ENCODE measurements at places on chromosomes 3 and 15.

- DNase-seq: no peak
These were observed 232.1 kb upstream of the CDIN1 start for GRCh38 chr15:36347272-36347858.

DNA sequence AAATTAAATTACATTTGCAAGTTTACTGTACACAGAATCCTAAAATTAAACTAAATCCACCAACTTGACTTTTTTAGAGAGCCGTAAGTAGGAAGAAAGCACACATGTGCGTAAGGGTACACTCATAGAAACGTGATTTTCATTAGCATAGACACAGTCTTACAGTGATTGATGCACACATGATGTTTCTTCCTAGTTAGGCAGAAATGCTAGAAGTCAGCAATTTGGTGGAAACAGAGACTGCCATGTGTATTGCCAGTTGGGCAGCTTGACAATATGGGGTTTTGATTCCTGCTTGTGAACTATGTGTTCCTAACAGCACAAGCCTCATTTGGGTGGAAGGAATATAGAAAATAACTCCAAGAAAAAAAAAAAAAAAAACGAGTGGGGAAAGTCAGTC, 878.5 kb downstream of the ROBO1 start:
- no peak for DNase-seq

DNA sequence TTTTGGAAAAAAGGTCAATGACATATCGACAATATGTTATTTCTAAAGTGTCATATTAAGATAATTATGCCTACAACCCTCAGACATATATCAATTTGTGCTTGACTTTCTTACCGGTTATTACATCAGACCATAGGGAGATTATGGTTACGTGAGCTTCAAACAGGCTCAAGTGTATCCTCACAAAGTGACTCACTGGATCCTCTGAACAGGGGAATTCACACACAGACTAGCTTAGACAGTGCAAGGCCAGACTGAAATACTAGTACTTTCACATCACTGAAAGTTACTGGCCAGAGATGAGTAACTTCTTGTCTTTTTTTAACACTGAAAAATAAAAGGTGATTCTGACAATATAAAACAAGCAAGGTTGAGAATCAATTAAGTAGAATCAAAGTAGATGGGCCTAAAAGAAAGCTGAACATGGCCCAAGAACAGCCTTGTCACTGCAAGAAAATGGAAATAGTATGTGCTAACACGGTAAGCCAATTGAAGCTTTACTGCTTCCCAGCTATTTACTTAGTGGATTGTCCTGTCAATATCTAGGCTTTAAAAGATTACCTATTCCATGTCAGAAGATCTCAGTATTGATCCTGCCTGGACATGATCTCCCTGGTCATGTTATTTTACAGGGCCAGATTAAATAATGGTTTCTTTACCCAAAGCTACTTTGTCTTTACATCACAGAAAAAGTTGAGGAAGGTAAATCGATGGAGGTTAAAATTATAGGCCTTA, 848.6 kb downstream of the ROBO1 start:
- DNase-seq: no peak

DNA sequence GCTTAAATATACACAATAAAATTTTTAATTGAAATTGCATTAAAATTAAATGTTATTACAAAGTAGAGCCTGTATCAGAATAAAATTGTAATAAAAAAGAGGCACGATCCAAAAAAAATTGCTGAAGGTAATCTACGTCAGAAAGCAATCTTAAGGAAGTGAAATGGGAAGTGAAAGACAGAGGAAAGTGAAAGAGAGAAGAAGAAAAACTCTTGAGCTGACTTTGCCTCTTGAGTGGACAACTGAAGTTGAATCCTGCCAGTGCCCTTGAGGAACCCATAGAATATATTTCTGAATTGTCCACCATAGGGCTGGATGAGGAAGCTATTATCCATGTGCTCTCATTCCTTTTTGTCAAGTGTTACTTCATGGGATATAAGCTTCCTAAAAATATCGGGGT, 285.1 kb upstream of the STAC start:
- DNase-seq: no peak

DNA sequence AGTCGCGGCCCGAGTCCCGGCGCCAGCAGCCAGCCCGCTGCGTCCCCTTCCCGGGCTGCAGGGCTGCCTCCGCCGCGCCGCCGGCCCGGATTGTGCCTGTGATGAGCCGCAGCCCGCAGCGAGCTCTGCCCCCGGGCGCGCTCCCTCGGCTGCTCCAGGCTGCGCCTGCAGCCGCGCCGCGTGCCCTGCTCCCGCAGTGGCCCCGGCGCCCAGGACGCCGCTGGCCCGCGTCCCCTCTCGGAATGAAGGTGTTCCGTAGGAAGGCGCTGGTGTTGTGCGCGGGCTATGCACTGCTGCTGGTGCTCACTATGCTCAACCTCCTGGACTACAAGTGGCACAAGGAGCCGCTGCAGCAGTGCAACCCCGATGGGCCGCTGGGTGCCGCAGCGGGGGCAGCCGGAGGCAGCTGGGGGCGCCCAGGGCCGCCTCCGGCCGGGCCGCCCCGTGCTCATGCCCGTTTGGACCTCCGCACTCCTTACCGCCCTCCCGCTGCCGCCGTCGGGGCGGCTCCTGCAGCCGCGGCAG, 1.2 kb downstream of the CHST2 start:
- no peak for DNase-seq

GRCh38 chr3:154852515-154852914, 227.6 kb upstream of the MME start:
- no peak for DNase-seq

DNA sequence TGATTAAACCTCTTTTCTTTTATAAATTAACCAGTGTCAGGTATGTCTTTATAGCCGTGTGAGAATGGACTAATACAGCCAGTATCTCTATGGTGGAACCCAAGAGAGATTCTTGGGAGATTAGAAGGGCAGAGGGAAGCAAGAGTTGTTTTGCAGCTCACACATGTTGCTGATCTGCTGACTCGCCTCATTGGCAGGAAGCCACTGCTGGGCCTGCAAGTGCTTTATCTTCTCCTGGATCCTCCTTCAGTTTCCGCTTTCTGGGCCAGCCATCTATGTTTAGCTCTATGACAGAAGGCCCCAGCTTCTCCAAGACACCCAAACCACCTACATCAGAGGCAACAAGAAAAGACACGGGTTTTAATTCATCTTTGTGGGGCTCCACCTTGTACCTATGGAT, 23.4 kb upstream of the GALNT15 start:
- no peak for DNase-seq

DNA sequence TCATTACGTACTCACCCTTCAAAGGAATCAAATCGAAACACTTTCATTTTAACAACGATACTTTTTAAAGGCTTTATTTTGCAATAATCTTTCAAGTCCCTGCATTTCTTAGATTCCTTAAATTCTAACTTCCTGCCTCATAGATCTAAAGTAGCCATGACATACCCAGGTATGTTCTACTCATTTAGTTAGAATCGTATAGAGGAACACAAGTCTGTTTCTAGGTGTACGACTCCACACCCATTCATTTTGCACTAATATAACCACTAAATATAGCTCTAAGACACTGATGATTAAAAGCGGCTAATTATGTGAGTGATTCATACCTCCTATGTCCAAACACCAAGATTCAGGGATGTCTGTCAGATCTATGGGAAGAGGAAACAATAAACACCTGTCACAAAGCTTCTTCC, 1.3 kb downstream of the ATP13A3 start:
- no peak for DNase-seq

- DNase-seq: no peak
These were observed 5.8 kb downstream of the USP13 start for GRCh38 chr3:179658606-179659005.

DNA sequence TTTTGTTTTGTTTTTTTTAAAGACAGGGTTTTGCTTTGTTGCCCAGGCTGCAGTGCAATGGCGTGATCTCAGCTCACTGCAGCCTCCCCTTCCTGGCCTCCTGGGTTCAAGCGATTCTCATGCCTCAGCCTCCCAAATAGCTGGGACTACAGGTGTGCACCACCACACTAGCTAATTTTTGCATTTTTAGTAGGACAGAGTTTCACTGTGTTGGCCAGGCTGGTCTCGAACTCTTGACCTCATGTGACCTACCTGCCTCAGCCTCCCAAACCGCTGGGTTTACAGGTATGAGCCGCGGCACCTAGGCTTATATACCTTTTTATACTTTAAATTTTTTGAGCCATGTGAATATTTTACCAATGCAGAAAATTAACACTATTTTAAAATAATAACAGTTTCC, 56.9 kb upstream of the HERC1 start:
- no peak for DNase-seq

GRCh38 chr3:52848617-52849016, 13.8 kb upstream of the MUSTN1 start:
- DNase-seq: no peak

DNA sequence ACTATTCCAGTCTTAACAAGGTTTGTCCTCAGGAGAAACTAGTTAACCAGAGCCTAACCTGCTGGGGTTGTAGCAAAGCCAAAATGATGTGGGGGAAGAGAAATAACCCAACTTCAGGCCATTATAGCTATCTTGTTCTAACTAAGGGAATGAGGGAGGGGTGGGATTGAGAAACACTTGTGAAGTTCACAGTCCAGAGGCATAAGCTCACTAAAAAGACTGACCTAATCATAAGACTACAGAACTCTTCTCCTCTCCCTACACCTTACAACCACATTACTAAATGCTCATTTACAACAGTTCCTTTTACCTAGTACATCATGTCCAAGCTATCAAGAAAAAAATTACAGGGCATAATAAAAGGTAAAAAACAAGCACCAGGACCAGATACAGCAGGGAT, 52.8 kb downstream of the UBE3A start:
- DNase-seq: no peak

GRCh38 chr3:140630366-140630765, 47.5 kb upstream of the TRIM42 start:
- DNase-seq: no peak

DNA sequence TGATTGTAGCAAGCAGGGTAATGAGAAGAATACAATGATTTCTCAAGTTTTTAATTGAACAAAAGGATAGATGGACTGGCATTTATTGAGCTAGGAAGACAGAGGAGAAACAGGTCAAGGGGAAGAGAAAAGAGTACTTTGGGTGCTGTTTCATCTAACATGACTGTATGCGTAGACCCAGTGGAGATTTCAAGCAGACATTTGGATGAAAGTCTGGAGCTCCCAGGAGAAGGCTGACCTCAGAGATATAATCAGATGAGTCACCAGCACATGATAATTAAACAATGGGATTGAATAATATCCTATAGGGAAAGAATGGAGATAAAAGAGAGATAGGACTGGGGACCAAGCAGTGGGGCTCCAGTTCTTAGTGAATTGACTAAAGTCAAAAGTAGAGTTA, 194.9 kb downstream of the ARRDC4 start:
- DNase-seq: no peak

DNA sequence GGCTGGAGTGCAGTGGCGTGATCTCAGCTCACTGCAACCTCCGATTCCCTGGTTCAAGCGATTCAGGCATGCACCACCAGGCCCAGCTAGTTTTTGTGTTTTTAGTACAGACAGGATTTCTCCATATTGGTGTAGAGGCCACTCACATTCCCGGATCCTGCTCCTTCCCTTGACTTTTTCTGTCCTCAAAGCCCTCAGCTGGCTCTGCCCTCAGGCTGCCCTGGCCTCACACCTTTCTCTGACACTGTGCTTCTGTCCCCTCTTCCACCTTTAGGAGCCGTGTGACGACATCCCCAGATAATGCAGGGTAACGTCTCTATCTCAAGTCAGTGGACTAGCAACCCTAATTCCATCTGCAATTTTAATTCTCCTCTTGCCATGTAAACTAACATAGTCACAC, 8.6 kb upstream of the CYFIP1 start:
- no peak for DNase-seq

GRCh38 chr3:87247430-87247773, 20.3 kb downstream of the CHMP2B start:
- DNase-seq: no peak

DNA sequence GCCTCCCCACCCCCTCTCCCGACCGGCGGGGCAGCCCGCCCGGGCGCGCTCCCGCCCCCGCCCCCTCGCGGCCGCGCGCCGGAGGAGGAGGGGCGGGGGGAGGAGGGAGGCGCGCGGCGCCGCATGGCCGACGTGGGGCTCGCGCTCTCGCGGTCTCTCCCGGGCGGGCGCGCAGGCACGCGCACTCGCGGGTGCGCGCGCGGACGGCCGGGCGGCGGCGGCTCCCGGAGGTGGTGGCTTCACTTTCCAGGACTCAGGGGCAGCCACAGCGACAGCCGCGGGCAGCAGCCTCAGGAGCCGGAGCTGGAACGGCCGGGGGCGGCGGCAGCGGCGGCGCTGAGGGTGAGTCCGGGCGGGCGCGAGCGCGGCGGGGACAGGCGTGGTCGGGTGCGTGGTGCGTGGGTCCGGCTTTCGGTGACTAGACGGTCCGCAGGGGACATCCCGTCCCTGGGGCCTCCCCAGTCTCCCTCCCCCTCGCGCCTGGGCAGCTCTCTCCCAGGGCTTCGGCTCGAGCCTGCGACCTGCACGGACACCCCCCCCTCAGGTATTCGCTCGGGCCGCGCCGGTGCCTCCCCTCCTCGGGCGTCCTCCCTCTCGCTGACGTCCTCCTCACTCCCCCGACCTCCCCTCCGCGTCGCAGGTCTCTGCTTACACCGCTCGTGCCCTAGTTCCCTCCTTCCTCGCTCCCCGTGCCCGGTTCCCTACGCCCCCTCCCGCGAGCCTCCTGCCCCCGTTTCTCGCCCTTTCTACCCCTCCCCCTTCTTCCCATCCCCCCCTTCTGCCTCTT, at the start of gene UBE2E2:
Gene UBE2E2, plus strand, starts transcription at position 407 of the 787 bp plus-strand sequence.
- peak; percentile 33 for DNase-seq

- DNase-seq: no peak
These were observed 11.4 kb downstream of the RPL22L1 start for GRCh38 chr3:170858599-170858998.

GRCh38 chr3:159806412-159806811, 182.2 kb upstream of the IL12A start:
- no peak for DNase-seq

DNA sequence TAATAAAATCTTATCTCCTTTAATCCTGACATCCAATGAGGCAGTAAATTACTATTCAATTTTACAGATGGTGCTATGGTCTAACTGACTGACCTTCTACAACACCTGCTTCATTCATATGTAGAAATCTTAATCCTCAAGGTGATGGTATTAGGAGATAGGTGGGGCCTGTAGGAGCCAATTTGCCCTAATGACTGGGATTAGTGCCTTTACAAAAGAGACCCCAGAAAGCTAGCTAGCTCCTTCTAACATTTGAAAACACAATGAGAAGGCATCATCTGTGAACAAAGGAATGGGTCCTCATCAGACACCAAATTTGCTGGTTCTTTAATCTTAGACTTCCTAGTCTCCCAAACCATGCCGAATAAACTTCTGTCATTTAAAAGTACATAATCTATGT, 137.4 kb upstream of the UBP1 start:
- no peak for DNase-seq

DNA sequence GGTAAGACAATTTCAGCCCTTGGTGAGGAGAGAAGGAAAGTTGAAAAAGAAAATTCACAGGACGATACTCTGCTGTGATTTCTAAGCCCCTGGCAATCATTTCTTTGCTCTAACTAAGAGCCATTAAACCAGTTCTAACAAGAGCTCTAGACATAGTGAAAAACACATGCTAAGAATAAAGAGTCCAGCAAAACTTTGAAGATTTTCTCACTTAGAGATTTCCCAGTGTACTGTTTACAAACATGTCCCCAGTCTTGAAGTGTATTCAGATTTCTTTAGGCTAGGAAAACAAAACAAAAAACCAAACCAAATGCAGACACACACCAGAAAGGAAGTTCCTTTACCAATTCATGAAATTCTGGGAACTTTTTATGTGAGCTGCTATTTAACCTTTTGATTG, 325.8 kb downstream of the PTPRG start:
- DNase-seq: no peak

Data from NCI-H1092 (cell line).